Endothelial cell of umbilical vein (primary cell): ENCODE measurements at places on chromosomes 4 and X. TPM values are rescaled to one million over a fixed set of nuclear protein-coding genes. Genes with fewer than 3 reads are reported as not detected.
A peak's percentile ranks its signal among the peaks of the same experiment; 100 is the strongest.

Gene LRIT3
- 0.05 and 0.06 TPM in 2 replicates for polyA plus RNA-seq

Gene FMR1NB
- polyA plus RNA-seq = not detected in 2 replicates

Gene APBB2
- 66.7 and 79.8 TPM in 2 replicates for polyA plus RNA-seq

Gene RRH
- polyA plus RNA-seq = 0.11 TPM in 2 replicates

Gene AMER1
- 0.67 and 0.76 TPM in 2 replicates for polyA plus RNA-seq

Gene MAGEA10
- not detected in 2 replicates for polyA plus RNA-seq

DNA sequence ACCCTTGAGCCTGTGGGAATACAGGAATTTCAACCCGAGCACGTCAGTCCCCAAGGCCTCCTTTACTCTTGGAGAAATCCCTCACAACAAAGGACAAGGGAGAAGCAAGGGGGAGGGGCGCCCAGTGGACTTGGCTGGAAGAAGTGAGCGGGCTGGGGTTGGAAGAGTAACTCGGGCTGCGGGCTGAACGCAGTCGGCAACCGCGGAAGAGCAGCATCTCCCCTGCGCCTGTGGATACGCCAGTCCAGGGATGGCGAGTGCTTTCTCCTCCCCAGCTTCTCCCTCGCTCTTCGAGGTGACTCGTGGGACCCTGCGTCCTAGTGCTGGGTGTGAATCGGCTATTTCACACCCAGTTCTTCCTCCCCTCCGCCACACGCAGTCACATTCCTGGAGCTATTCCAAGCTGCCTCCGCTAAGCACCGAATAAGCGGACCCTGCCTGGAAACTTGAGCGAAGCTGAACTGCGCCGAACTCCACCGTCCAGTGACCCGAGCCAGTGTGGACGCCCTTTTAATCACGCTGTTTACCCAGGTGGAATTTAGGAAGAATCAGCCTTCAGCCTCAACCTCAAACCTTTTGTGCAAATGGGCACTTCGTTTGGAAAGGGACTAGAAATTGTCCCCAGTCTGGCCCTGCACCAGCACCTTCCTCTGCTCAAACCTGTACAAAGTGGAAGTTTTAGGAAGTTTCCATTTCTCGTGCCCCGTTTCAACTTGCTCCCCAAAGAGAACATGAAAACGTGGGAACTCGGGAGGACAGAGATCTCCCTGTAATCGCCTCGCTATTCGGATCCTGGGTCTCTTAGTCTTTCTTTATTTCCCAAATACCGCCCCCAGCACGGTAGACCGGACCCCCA, 64.3 kb upstream of the WDR17 start:
- H3K4me3 ChIP-seq = peak overlapping the region; percentile 40
- peak; percentile 28 for DNase-seq
- peaks cover 7% of the 10 kb centered on the region for H3K27me3 ChIP-seq
- no peaks in the 10 kb centered on the region for H3K4me1 ChIP-seq
- no peaks in the 10 kb centered on the region for H3K36me3 ChIP-seq

GRCh38 chr4:105967058-105967658, 71.9 kb downstream of the NPNT start:
- peaks cover 3% of the 10 kb centered on the region for H3K27me3 ChIP-seq
- no peak for DNase-seq
- H3K36me3 ChIP-seq = no peaks in the 10 kb centered on the region
- H3K27ac ChIP-seq = no peak overlapping the region
- H3K4me3 ChIP-seq = no peak overlapping the region

DNA sequence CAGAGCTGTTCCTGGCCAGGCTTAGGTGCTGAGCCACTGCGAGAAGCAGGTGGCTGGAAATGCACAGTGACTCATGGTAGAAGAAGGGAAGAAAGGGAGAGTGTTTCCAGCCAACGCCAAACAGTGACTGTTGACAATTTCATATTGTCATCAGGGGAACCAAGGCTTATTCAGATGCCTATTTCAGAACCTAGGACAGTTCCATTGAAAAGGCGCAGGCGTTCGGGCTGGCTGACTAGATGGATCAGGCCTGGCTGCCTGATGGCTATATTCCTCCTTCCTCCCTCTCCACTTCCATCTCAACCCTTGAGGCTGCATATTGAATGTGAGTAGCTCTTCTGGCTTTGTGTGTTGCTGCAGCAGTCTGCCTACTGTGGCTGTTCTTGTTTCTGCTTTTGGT, 73.0 kb upstream of the FRMPD4 start:
- DNase-seq = peak; percentile 6
- no peaks in the 10 kb centered on the region for H3K27me3 ChIP-seq
- H3K36me3 ChIP-seq = no peaks in the 10 kb centered on the region
- no peak overlapping the region for H3K27ac ChIP-seq
- H3K4me1 ChIP-seq = no peaks in the 10 kb centered on the region
- no peak overlapping the region for H3K4me3 ChIP-seq

GRCh38 chr4:69759189-69759604, 1.2 kb downstream of the SULT1B1 start:
- no peaks in the 10 kb centered on the region for H3K27me3 ChIP-seq
- peak overlapping the region; percentile 79 for H3K4me3 ChIP-seq
- H3K27ac ChIP-seq = peak overlapping the region; percentile 95
- DNase-seq = peak; percentile 80
- peaks cover 56% of the 10 kb centered on the region for H3K4me1 ChIP-seq

- H3K4me1 ChIP-seq = no peaks in the 10 kb centered on the region
- H3K27ac ChIP-seq = no peak overlapping the region
- DNase-seq = no peak
- no peak overlapping the region for H3K4me3 ChIP-seq
- no peaks in the 10 kb centered on the region for H3K27me3 ChIP-seq
- no peaks in the 10 kb centered on the region for H3K36me3 ChIP-seq
These were observed 687.0 kb upstream of the EPHA5 start for GRCh38 chr4:66357316-66357715.

DNA sequence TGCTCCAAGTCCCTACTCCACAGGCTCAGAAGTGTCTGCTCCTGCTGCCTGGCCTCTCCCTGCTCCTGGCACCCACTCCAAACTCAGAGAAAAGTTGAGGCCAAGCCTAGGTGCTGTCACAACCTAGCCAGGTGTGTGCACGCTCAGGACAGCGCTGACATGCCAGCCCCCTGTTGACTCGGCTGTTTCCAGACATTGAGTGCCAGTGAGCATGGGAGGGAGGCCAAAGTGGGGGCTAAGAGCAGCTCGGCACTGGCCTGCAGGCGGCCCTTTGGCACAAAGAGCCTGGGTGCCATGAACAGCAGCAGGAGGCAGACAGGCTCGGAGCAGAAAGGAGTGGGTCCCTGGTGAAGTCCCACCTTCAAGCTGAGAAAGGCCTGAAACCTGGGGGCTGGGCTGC, 79.6 kb upstream of the DDX60 start:
- H3K36me3 ChIP-seq = peaks cover 4% of the 10 kb centered on the region
- H3K27ac ChIP-seq = no peak overlapping the region
- H3K4me3 ChIP-seq = no peak overlapping the region
- H3K4me1 ChIP-seq = no peaks in the 10 kb centered on the region
- DNase-seq = no peak

GRCh38 chr4:100838286-100838685, 320.5 kb upstream of the EMCN start:
- no peak for DNase-seq
- peaks cover 2% of the 10 kb centered on the region for H3K27me3 ChIP-seq
- H3K27ac ChIP-seq = no peak overlapping the region
- H3K4me1 ChIP-seq = no peaks in the 10 kb centered on the region

- H3K27ac ChIP-seq = no peak overlapping the region
- no peaks in the 10 kb centered on the region for H3K36me3 ChIP-seq
- no peaks in the 10 kb centered on the region for H3K27me3 ChIP-seq
- H3K4me1 ChIP-seq = no peaks in the 10 kb centered on the region
- DNase-seq = no peak
- no peak overlapping the region for H3K4me3 ChIP-seq
These were observed 195.1 kb upstream of the EDNRA start for GRCh38 chr4:147285751-147286150.

DNA sequence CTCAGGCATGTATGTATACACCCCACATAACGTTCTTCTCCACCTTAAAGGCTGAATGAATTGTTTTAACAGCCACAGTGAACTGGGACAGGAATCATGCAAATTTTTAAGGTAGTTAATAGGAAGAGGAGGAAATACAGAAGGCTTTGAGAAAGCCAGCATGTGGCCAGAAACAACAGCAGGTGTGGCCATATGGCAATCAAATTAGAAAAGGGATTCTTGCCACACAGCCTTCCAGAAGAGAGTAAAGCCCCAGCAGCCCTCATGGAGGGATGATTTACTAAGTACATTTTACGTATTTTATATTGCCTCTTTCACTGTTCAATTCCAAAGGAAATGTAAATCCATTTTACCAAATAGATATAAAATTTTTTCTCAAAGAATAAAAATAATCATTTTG, 792.2 kb downstream of the ADGRL3 start:
- H3K4me3 ChIP-seq = no peak overlapping the region
- H3K27me3 ChIP-seq = no peaks in the 10 kb centered on the region
- H3K4me1 ChIP-seq = no peaks in the 10 kb centered on the region
- H3K36me3 ChIP-seq = no peaks in the 10 kb centered on the region
- no peak overlapping the region for H3K27ac ChIP-seq

DNA sequence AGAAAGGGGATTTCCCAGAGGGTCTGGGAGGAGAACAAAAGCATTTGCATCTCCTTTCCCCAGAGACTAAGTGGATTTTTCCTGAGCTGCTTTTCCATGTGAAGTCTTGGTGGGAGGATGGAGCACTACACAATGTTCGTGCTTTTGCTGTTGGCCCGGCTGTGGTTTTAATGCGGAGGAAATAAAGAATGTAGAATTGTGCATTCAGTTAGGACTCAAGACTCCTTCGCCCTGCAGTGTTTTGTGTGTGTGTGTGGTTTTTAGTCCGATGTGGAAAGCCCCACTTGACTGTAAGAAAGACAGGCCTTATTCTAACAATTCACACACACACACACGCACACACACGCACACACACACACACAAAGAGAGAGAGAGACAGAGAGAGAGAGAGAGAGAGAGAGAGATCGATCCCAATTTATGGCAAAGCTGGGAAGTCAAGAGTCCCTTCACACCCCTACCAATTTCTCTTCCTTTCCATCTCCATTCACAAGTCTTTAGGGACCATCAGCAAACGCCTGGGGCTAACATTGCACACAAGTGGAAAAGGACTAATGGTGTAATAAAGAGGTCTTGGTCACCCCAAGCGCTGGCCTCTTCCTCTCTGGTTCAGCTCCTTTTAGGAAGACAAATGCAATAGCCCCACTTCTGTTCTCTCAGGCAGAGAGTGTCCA, 44.2 kb downstream of the CLDN34 start:
- peak; percentile 27 for DNase-seq
- peaks cover 45% of the 10 kb centered on the region for H3K4me1 ChIP-seq
- no peaks in the 10 kb centered on the region for H3K36me3 ChIP-seq
- no peaks in the 10 kb centered on the region for H3K27me3 ChIP-seq
- peak overlapping the region; percentile 87 for H3K27ac ChIP-seq

DNA sequence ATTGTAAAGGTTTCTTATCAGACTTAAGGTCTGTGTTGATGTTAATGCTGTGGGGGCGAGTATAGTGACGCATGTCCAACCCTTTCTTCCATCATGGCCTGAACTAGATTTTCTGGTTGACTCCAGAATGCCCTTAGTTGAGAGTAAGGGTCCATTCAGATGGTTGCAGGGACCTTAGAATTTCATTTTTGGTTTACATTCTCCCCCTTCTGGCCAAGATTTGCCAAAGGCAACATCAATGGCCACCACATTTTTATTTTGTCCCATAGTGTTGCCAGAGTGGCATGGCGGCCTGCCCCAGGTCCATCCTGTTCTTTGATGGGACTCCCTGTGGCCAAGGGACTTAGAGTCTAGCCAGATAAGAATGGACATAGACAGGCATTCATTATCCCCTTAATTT, 368.5 kb downstream of the GPM6A start:
- H3K27ac ChIP-seq = no peak overlapping the region
- no peak overlapping the region for H3K4me3 ChIP-seq
- no peaks in the 10 kb centered on the region for H3K36me3 ChIP-seq
- H3K27me3 ChIP-seq = no peaks in the 10 kb centered on the region

DNA sequence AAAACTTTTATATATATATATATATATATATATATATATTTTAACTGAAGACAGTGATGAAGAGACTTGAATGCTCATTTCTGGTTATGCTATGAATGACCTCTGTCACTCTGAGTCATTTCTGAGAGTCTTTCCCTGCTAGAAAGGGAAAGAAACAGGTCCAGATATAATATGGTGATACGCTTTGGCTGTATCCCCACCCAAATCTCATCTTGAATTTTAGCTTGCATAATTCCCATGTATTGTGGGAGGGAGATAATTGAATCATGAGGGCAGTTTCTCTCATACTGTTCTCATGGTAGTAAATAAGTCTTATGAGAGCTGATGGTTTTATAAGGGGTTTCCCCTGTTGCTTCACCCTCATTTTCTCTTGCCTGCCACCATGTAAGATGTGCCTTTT, 254.1 kb upstream of the IGFBP7 start:
- no peaks in the 10 kb centered on the region for H3K36me3 ChIP-seq
- no peak for DNase-seq
- H3K27me3 ChIP-seq = no peaks in the 10 kb centered on the region
- no peak overlapping the region for H3K27ac ChIP-seq

DNA sequence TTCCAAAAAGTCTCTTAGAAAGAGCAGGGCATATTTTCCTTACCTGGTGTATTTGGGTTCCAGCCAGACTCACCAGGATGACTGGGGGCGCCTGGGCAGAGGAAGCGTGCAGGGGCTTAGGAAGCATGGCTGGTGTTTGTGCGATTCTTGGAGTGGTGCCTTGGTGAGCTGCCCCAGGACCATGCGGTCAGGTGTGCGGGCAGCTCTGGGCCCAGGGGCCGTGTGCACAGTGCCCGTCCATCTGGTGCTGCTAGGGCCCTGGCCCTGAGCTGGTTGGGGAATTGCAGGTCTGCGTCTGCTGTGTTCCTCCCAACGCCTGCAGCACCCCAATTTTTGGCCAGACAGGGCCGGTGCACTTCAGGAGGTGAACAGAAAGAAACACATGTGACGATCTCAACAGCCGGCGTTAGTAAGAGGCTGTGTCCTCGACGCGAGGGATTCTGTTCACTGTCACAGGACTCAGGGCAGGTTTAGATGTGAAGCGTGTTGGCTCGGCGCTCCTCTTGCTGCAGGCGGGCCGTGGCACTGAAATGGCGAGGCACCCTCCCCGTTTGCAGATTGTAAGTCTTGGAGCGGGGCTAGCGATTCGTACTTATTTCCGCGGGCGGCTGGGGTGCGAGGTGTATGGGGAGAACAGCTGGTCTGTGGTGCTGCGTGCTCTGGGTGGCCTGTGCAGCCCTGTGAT, 15.2 kb downstream of the RGS12 start:
- no peak overlapping the region for H3K27ac ChIP-seq
- H3K4me3 ChIP-seq = no peak overlapping the region
- H3K27me3 ChIP-seq = no peaks in the 10 kb centered on the region
- H3K36me3 ChIP-seq = no peaks in the 10 kb centered on the region
- no peak for DNase-seq
- peaks cover 44% of the 10 kb centered on the region for H3K4me1 ChIP-seq

DNA sequence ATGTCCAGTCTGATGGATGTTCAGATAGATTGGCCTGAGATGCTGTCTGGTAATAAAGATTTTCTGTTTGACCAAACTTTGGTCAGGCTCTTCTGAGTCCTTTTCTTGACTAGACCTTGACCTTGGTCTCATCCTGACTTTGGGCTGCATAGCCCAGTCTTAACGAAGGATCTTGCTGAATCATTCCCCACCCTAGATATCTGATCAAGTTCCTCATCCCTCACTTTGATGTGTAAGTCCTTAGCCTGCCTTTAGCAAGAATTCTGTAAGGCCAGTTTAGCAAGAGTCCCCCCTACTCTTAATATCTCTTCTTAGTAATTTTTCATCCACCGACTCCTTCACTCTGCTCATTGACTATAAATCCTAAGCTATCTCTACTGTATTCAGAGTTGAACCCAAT, 244.4 kb upstream of the JADE1 start:
- no peaks in the 10 kb centered on the region for H3K27me3 ChIP-seq
- DNase-seq = no peak
- no peaks in the 10 kb centered on the region for H3K36me3 ChIP-seq
- H3K4me1 ChIP-seq = peaks cover 13% of the 10 kb centered on the region
